AML-193 (cell line): ENCODE measurements at places on chromosomes 5 and 9.

GRCh38 chr5:126793097-126793496 lies 16.2 kb downstream of the LMNB1 start:
- DNase-seq: no peak

- DNase-seq: no peak
These were observed 161.8 kb downstream of the CAVIN4 start for GRCh38 chr9:100739666-100740065.

DNA sequence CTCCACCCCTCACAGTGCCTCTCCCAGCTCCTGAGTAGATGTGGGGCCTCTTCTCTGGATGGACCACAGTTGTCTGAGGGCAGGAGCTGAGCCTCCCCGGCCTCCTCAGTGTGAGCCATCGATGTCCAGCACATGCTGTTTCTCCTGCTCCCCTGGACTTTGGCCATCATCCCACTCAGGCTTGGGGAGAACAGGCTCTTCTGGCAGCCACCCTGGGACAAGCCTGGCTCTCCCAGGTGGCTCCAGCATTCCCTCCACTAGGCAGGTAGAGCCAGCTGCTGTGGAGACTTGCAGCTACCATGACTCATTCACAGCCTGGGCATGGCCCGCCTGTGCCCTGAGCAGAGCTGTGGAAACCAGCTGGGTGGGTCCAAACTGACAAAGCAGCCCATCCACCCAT lies 77.0 kb downstream of the CSNK1A1 start:
- DNase-seq: no peak

GRCh38 chr5:127280491-127281220 lies 9.9 kb upstream of the MEGF10 start:
- no peak for DNase-seq

DNA sequence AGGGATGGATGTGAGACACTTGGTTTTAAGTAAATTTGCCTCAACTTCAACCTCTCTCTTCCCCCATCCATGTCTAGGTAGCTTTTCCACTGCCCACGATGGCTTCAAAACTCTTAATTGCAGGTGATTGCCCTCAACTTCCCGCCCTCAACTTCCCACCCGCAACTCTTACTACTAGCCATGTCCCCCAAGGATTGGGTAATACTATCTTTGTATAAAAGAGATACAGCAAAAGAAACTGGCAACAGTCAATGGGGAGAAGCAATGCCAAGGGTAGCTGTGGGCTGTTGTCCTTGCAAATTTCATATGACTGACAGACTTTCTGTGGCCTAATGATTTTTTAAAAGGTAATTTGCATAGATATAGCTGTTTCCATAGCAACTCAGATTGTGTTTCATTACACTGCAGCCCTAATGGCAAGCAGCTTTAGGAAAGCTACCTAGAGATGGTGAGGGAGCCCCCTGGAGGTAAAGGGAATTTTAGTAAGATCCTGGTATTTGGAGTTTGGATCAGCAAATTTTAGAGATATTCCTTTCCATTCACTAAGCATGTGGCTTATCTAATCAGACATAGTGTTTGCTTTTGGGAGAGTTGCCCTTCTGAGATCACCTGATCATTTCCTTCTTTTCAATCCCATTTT lies 421.5 kb upstream of the DAP start:
- DNase-seq: peak; percentile 5

DNA sequence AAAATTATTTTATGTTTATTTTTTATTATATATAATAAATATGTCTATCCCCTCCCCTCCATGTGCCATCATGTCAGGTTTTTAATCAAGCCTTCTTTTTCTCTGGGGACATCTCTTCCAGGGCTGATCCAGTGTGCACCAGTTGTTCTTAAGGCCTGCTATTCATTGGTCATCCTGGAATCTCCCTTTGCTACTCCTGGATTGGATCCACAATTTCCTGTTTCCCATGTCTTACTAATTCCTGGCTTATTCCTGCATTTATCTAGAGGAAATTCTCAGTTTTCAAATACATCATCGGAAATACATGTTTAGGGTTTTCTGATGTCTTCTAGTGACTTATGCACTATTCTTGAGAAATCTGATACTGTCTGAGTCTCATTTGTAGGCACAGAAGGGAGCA lies 56.8 kb downstream of the ANGPTL2 start:
- DNase-seq: no peak

GRCh38 chr5:123089914-123090660 lies 1.0 kb downstream of the PRDM6 start:
- no peak for DNase-seq

DNA sequence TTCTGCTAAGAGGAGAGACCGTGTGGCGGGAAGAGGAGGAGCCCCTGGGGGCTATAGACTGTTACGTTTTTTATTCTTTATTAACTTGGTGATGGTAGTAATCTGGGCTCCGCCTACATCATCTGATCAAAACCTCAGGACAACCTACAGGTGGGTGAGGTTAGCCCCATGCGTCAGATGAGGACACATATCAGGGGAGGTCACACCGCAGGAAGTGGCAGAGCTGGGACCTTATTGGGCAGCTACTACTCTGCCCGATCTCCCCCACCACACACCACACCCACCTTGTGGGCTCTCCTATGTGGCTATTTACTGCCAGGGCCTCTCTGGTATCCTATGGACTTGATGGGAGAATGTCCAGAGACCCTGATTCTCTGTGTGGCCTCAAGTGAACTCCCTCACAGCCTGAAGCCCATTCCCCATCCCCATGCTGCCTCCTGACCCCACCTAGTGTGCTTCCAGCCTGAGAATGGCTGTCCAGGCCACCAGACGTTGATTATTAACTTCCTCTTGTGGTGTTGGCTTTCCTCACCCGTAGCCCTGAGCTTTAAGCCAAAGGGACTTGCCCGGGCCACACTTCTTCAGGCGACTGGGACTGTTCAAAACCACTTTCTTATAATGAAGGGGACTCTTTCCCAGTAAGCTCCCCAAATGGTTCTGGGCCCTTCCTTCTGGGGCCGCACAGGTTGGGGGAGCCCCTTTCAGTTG lies 8.2 kb downstream of the UNC5A start:
- peak; percentile 10 for DNase-seq

- DNase-seq: no peak
These were observed 14.6 kb upstream of the DAP start for GRCh38 chr5:10775646-10776045.

GRCh38 chr5:139167533-139167932 lies 30.6 kb downstream of the SIL1 start:
- no peak for DNase-seq

- DNase-seq: peak; percentile 1
These were observed 1949.6 kb upstream of the WWC1 start for GRCh38 chr5:166341740-166342337.

DNA sequence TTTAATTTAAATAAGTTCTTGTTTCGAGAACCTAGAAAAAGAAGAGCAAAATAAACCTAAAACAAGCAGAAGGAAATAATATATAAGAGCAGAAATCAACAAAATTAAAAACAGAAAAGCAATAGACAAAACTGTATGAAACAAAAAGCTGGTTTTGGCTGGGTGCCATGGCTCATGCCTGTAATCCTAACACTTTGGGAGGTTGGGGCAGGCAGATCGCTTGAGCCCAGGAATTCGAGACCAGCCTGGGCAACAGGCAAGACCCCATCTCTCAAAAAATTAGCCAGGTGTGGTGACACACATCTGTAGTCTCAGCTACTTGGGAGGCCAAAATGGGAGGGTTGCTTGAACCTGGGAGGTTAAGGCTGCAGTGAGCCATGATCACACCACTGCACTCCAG lies 59.2 kb upstream of the OTP start:
- no peak for DNase-seq

- no peak for DNase-seq
These were observed 69.6 kb downstream of the ADAMTSL1 start for GRCh38 chr9:18543406-18544192.

DNA sequence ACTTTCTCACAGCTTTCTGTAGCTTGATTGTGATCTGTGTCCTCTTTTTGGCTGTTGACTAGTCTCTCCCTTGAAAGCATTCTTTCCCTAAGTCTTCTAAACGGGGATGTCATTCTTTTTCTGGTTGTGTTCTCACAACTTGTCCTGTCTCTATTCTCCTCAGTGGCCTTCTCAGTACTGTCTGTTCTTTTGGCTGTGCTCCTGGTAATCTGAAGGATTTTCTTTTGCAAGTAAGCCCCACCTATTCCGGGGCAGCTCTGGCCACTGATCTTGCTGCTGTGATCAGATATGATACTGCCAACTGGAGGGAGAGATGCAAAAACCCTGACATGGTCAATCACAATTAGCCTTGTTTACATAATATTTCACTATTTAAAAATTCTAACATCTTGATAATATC lies 172.2 kb downstream of the CDC42SE2 start:
- no peak for DNase-seq

DNA sequence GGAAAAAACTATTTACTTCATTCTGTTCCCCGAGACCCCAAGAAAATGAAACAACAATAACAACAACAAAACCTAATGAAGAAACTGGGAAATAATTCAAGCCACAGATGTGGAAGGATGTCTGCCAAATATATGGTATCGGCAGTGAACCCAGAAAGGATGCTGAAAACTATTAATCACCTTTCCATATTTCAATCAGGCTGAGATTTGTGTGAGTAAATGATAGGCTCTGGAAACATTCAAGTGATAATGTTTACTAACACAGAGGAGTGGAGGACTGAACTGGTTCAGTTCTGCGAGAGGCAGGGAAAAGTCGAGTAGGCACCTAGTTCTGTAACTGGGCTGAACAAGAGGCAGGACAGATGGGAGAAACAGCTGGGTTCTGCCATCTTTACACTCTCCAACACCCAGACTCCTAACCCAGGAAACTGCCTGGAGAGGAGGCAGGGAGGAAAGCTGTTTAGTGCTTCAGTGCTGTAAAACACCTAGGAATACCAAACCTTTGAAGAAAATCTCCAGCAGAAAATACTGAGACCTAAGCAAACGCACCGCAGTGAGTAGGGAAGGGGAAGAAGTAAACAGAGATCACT lies 96.8 kb upstream of the GNA14 start:
- no peak for DNase-seq

GRCh38 chr9:15160673-15161072 lies 146.3 kb downstream of the TTC39B start:
- DNase-seq: no peak

GRCh38 chr9:90092508-90092907 lies 487.7 kb downstream of the GADD45G start:
- no peak for DNase-seq

DNA sequence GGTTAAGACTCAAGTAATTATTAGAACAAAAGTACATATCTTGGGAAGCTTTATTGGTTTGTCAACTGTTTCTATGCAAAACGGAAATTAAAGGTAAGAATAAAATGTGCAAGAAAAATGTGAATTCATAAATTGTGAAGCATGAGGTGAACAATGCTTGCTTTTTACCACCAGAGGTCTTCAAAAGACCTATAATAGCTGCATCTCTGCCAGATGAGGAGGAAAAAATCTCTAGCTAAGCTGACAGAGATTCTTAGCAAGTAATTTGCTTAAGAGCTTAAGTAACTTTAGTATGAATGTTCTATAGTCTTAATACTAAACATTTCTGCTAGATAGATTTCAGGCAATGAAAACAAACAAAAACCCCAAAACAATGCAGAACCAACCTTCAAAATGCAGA lies 54.1 kb downstream of the MRPS30 start:
- no peak for DNase-seq

GRCh38 chr9:81313877-81314276 lies 375.5 kb downstream of the TLE1 start:
- DNase-seq: no peak

- no peak for DNase-seq
These were observed 160.2 kb downstream of the FAM170A start for GRCh38 chr5:119789406-119790117.

DNA sequence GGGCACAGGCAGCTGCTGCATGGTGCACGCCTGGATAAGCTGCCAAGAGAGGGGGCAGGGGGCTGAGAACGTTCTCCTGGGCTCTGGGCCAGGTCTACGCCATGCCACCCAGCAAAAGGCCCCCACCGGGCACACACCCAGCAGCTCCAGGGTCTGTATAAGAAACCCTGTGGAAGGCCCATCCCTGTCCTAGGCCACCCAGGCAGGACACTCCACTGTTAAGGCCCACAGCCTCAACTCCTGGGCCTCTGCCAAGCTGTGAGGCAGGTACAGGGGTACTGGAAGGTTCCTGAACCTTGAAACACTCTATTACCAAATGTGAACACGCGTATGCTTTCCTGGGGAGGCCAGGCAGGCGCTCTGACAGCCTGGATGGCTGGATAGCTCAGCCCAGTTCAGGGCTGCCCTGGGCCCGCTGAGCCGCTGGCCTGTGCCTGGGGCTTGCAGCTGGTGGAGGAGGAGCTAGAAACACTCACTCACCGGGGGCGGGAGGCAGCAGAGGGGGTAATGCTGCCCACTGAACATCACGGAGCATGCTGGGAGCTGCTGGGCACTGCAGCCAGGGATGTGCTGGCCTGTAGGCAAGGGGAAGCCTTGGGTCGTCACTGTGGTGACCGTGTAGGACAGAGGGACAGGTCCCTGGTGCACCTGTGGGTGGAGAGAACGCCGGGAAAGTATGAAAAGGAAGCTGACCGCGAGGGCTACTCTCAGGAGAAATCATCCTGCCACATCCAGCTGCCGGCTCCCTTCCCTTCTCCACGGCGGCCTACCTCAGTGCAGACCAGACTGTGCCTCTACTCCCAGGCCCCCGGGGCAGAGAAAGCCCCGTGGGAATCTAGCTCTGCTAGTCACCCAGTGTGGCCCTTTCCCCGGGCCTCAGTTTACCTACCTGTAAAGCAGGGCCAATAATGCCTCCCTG lies 6.0 kb downstream of the RNF44 start:
- no peak for DNase-seq

DNA sequence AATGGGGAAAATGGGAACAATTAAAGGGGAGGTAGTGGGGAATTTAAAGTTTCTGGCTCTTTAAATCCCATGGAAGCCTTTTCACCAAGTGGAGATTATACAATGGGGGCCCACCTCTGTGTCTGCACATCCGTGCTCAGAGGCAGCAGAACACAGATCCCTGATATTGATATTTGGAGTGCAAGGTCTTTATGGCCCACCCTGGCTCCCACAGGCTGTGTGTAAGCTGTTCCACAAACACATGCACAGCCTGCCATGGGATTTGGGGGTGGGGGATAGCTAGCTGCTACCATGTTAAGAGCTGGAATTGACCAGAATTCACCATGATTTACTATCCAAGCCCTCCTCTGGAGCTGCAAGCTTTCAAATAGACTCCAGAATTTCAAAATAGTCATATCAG lies 55.9 kb downstream of the RASGEF1C start:
- no peak for DNase-seq

DNA sequence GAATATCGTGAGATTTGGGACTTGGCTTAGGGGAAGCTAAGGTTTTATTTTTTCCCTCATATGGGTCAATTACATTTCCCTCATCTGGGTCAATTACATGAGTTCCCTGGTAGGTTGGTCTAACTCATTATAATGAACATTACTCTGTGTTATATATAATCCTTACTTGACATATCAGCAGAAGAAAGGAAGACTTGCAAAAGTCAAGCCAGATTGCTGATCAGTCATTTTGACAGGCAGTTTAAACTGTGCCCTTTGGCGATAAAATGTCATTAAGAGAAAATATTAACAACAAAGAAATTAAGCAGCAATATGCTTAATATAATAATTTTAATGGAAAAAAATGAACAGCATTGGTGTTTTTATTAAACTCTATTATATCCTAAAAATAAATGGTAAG lies 23.1 kb upstream of the TRPM3 start:
- DNase-seq: no peak
